Calu3 (cell line): ENCODE measurements at places on chromosomes 5 and 9. TPM values are rescaled to one million over a fixed set of nuclear protein-coding genes. Genes with fewer than 3 reads are reported as not detected.

- DNase-seq: peak; percentile 34
Measured at GRCh38 chr9:83130541-83130940, 67.6 kb upstream of the RASEF start.

DNA sequence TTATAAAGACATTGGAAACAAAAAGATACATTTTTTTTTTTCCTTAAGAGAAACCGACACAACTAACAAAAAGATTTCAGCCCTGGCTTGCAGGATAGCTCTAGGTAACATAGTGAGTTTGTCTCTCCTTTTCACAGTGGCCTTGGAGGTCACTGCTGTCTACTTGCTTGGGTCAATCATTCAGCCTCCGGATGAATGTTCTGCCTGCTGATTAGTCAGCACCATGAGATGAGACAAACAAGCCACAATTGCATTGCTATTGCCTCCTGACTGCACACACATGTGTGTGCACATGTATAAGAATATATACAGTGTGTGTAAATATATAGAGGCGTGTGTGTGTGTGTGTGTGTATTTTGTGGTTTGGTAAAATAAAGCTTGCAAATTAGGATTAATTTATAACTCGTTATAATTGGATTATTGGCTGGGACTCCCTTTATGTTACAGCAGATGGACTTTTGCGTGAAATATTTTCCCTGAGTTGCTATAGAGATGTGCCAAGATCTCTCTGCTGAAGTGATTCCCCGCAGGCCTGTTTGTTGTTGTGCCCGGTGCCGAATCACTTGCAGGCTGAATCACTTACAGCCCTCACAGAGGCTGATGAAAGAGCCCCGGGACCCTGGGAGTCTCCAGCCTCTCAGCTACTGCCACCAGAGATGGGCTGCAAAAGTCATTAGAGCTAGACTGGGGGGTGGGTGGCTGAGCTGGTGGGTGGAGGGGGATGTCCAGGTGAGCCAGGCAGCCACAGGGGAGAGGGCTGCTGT is 161.2 kb downstream of the FGF18 start:
- DNase-seq: no peak

- DNase-seq: peak; percentile 71
Measured at GRCh38 chr9:114908104-114908622, 22.2 kb downstream of the TNFSF8 start.

DNA sequence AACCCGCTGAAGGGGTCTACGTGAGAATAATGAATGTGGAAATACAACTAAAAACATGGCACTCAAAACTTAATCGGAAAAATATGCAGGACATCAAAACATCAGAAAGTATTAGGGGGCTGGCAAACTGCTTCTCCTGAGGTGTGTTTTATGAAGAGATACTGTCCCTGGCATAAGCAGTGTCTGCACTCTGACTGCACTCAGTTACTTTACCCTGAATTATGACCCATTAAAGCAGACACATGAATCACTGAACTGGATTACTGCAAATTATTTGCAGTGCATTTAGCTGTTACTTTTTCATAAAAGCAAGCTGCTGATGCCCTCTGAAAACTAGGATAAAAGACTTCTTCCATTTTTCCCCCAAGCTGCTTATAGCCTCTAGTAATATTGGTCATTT is 164.9 kb downstream of the AP3B1 start:
- no peak for DNase-seq

DNA sequence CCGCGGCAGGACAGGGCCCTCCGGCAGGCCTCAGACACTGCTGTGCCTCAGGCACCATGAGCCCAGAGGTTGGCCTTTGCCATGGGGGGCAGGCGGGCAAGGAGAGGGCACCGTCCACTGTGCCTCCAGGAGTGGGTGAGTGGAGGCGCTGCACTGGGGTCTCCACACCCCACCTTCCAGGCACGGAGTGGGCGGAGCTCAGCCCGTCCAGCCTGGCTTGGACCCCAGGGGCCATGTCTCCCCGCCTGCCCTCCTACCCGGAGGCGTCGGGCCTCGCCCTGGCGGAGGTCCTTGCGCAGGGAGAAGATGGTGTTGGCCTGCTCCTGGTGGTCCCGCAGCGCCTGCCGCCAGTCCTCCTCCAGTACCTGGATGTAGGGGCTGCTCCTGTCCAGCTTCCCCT is 3.4 kb downstream of the CARD9 start:
- DNase-seq: no peak

DNA sequence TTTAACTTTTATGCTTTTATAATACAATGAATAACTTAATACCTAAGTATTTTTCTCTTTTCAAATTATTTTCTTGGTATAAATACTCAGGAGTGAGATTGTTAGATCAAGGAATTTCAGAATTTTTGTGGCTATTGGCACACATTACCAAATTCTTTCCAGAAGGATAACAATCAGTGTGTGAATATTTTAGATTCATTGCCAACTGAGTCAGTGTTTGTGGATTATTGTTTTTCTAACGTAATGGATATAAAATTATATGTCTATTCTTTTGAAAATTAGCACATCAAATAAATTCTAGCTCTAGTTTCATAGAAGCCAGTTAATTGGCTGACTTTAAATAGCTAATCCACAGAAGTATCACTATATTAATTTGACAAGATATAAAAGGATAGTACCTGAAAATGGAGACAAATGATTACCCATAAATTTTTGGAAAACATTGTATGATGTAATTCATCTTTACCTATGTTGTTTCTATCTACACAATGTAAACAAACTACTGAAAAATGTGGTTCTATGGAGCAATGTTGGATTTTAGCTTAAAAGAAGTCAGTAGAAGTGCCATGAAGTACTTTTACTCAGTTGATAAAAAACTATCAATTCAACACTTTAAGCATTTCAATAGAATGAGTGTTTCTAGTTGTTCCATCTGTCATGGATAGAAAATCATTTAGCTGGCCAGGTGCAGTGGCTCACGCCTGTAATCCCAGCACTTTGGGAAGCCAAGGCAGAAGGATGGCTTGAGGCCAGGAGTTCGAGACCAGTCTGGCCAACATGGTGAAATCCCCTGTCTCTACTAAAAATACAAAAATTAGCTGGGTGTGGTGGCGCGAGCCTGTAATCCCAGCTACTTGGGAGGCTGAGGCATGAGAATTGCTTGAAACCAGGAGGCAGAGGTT is 185.1 kb downstream of the ADAMTSL1 start:
- no peak for DNase-seq

DNA sequence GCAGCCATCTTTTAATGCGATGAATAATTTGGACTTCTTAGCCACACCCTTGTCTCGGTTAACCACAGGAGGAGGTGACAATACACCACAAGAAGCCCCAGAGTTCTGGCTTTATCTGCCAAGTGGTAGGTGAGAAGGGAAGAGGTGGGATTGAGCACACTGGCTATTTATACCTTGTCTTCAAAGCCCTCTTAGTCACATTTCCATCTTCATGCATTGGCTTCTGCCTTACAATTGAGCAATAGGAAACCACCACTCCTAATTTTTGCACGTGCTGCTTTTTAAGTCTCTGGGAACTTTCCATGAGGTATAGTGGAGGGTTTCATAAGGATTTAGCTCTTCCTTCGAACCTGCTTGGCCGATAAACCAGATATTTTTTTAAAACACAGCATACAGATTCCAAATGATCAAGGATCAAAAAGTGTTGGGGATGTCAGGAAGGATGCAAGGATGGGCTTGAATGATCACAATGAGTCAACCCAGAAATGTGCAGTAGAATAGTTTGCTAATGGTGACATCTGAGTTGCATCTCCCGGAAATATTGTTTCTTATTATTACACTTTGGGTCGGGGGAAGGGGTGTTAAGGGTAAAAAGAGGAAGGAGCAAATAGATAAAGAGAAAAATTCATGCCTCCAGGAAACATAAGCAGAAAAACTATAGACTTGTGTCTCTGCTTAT is 25.5 kb downstream of the PLAC8L1 start:
- DNase-seq: no peak

DNA sequence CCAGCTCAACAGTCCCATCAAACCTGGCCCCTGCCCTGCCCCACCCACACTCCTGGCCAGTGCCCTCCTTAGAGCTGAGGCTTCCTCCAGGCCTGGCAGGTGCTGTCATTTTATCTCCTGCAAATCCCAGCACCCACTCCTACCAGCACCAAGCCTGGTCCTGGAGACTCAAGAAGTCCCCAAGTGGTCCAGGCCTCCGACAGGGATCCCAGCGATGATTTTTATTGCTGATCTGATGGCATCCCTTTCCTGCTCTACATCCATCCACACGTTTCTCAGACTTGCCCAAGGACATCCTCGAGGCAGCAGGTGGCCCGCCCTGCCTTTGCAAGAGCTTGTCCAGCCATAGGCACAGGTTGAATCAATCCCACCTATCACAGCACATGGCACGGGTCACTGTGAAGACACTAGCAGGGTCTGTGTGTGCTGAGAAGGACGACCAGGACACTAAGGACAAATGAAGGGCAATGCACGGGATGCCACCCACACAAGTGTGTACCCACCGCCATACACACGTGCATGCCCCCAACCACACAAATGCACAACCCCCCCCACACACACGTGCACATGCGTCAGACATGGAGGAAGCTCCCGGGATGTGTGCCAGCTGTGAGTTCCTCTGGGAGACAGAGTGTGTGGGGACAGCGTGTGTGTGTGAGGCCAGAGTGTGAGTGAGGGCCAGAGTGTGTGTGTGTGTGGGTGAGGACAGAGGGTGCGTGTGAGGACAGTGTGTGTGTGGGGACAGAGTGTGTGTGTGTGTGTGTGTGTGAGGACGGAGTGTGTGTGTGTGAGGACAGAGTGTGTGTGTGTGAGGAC is 62.4 kb upstream of the UBAC1 start:
- DNase-seq: no peak

DNA sequence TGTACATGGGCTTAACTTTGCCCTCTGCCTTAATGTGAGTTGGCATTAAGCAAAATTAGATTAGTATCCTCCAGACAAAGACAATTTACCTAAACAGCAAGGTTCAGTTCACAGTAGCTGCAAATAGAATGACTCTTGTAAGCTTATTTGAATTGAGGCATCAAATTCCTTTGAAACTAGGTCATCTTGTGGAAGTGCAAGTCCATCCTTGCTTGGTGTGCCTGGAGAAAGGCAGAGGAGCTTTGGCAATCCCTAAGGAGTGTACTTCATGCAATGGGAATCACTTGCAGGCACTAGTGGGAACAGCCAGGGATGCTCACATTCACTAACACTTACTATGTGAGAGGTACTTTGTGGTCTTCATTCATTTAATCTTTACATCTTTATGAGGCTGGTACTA is 118.3 kb downstream of the DRD1 start:
- no peak for DNase-seq

GRCh38 chr5:167296661-167297060 is 994.8 kb upstream of the WWC1 start:
- DNase-seq: no peak

GRCh38 chr5:120910629-120911028 is 446.5 kb downstream of the PRR16 start:
- no peak for DNase-seq

- no peak for DNase-seq
Measured at GRCh38 chr9:27924502-27924901, 351.2 kb upstream of the C9orf72 start.

DNA sequence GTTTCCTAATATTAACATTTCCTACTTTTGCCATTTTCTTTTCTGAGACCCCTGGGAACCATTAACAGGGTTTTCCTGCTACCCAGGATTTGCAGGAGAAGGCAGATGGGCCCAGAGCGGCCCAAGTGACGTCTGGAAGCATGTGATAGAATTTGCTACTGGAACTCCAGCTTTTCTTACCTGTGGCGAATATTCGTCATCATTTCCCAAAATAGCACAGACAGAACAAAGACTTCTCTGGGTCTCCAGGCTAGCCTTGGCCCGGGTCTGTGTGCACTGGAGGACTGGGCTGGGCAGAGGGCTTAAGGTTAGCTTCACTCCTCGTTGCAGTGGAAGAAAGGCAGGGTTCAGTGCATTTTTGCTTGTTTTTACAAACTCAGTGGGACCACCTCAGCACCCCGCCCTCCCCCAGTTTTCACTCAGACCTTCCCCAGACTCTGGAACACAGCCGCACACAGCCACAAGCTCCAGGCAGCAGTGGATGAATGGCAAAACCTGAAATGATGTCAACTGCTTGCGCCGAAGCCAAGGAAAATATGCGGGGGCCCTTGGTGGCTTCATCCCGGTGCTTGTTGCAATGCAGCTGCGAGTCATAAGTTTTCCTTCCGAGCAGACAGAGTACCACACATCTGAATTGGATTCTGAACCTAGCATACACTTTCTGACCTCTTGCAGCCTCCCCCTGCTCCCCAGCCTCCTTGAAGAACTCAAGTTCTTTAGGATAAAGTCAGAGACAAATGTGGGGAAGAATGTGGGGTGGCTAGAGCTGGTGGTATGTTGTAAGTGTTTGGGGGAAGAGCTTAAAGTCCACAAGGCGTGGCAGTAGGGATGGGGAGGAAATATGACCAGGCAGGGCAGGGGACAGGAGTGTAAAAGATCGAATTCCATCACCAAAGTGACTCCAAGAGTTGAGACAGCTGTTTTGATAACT is 586.0 kb downstream of the CCDC171 start:
- no peak for DNase-seq

The TLN1 gene
- 91.1 and 98.7 TPM in 2 replicates for total RNA-seq

The SHB gene
- 7.6 and 8.7 TPM in 2 replicates for total RNA-seq

The SLC34A1 gene
- total RNA-seq: 0.19 and 0.64 TPM in 2 replicates

The MSX2 gene
- total RNA-seq: 8.4 and 10.4 TPM in 2 replicates

The EGFL7 gene
- 1.2 and 1.3 TPM in 2 replicates for total RNA-seq

The GPR151 gene
- total RNA-seq: not detected in 2 replicates

The ZBED3 gene
- 11.0 and 12.3 TPM in 2 replicates for total RNA-seq

The SLC23A1 gene
- total RNA-seq: 0.80 and 2.8 TPM in 2 replicates

The DEPDC1B gene
- 63.1 and 80.7 TPM in 2 replicates for total RNA-seq
